ENCODE measurements at places on chromosomes 5 and 9.

DNA sequence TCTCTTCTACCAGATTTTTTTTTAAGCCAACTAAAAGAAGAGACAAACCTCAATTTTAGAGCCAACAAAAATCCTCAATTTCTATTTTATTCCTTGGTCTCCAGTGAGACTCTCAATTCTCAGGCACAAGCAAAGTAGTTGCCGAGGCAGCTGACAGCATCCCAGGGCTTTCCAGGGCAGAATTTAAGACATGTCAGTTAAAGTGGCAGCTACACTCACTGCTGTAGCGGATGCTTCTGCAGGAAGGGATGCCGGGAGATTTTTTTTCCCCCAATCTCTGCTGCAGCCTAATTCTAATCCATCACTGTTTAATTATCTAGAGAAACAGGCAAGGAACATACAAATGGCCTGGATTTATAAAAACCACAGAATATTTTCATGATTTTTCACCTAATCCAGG lies 57.0 kb downstream of the TTC39B start:
- no peak for DNase-seq

GRCh38 chr5:6455571-6456200 lies 7.0 kb downstream of the UBE2QL1 start:
- no peak for DNase-seq

DNA sequence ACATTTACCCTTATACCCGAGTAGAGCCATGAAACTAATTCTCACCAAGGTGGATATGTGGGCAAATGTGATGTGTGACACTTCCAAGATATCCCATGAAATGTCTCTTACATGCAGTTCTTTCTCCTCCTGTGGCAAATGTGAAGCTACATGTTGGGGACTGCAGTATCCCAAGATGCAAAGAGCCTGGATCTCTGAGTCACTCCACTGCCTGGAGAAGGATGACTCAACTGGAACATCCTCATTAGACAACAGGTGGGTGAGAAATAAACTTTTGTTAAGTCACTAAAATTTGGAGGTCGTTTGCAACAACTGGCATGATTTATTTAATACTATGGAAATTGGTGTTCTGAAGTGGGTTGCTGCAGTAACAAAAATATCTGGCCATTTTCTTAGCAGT lies 36.5 kb upstream of the TENT4A start:
- DNase-seq = no peak

DNA sequence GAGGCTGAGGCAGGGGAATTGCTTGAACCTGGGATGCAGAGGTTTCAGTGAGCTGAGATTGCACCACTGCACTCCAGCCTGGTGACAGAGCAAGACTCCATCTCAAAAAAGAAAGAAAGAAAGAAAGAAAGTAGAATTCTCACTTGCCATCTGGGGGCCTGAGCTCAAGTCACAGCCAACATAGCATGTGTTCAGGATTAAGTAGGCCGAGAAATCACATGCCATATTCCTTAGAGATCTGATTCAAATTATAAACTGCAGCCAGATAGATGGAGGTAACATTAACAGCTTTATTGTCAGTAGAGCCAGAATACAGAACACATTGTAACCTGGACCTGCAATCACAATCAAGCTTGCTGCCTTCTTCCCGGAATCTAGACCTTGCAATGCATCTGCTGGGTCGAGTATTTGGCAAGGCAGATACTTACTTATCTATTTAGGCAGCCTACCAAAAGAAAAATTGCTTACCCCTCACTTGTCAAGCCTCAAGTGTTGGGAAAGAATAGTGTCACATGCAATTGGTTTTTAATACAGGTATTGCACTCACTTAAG lies 173.7 kb downstream of the CPLANE1 start:
- DNase-seq = no peak

GRCh38 chr5:84885485-84886258 lies 501.0 kb upstream of the EDIL3 start:
- DNase-seq = no peak

DNA sequence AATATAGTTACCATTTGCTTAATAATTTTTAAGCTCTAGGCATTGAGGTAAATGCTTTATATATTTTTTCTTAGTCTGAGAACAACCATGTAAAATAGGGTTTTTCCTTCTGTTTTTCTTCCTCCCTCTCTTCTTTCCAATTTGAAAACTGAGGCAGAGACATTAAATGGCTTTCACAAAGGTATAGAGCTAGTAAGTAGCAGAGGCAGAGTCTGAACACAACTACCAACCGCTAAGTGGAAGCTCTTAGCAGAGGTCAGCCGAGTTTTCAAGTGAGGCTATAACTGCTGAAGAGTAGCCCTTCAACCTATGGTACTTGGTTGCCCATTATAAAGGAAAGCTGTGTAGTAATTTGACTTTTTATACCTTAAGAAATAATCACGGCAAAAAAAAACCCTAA lies 187.1 kb downstream of the MEF2C start:
- DNase-seq = no peak

GRCh38 chr5:80041527-80041926 lies 6.4 kb downstream of the THBS4 start:
- DNase-seq = no peak

DNA sequence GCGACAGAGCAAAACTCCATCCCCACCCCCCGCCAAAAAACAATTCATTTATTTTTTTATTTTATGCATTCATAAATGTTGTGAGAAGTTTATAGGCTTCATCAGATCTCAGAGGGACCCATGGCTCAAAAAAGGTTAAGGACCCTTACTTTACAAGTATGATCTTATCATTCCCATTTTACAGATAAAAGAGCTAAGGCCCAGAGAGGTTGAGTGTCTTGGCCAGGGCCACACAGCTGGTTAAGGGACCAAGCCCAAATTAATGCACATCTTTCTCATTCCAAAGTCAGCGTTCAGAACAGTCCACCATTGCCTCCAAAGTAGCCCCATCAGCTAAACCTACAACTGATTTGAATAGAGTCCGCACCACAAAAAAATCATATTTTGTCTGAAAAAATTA lies 67.8 kb downstream of the PPARGC1B start:
- no peak for DNase-seq

DNA sequence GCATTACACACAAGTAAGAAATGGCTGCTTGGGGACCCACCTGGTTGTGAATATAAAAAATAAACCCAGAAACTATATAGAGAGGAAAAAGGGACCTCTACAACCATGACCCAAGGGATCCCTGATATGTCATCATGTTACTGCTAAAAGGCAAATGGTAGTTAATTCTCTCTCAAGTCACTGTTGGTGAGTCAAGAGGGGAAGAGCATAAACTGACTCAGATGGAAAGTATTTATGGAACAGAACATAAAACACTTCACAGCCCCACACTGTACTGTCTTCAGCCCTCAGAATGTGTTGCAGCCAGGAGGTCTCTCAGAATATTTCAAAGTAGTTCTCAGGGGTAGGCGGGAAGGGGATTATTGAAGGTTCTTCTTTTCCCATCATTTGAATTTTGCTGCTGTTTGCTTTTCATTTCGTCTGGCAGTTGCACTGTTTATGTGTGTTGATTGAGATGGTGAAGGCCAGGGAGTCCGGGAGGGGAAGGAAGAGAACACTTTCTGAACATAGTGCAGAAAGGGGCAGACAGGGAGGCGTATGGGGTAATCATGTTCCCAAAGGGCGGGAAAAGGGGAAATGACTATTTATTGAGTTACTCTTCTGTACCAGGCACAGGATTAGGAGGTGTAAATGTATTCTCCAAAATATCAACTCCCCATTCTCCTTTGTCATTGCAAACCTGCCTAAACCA lies 85.5 kb downstream of the TEK start:
- DNase-seq = no peak

DNA sequence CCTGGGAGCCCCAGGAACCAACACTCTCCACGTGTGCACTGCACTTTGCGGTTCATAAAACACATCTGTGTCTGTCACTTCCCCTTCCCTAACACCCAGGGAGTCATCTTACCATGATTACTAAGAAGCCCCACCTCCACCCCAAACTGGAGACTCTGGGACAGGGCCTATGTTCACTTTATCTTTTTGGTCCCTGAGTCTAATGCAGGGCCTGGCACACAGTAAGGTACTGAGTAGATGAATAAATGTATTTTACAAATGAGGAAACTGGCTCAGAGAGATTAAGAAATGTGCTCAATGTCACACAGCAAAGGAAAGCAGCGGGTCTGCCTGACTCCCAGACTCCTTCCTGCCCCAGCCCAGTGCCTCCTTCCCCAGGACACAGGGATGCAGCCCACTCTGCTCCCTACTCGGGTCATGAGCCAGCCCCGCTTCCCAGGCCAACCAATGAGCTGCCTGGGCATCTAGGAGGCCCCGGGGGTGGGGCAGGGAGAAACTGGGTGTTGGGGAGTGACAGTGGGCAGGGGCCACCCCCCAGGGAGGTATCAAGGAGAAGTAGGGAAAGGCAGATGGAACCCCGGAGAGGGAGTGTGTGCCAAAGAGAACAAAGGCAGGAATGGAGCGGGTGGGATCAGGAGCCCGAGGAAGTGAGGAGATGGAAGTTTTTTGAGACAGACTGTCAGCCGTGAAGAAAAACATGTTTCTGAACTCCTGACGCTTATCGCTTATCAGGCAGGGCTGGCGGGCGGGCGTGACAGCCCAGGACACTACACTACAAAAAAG lies 30.5 kb downstream of the SHB start:
- DNase-seq = no peak

DNA sequence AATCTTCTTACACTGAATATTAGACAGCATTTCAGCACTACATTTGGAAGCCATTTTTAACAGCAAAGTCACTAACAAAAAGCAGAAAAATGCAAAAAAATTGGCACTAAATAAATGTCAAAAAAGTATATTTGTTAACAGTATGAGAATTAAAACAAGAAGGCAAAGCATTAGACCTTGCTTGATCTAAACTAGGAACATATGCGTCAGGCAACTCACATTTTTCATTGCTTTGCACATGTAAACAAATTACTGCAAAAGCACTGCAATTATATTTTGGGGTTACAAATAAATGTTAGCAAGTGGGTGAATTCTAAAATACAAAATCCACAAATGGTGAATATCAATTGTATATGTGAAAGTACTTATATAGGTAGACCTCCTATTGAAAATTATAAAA lies 49.0 kb upstream of the RAPGEF6 start:
- no peak for DNase-seq

DNA sequence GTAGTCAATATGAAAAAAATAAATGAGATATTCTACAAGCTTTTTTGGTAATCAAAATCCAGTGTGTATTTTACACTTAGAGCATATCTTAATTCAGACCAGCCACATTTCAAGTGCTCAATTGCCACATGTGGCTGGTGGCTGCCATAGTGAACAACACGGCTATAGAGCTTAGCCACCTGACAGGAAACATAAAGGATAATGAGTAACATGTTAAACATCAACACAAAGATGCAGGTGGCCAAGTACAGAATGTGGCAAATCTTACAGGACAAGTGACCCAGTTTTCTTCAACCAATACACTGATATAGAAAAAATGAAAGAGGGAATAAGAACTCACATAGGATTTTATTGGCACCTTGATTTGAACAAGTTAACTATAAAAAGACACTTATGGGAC lies 61.4 kb downstream of the KIF24 start:
- DNase-seq = no peak

GRCh38 chr5:94422812-94423211 lies 195.6 kb downstream of the KIAA0825 start:
- DNase-seq = no peak

DNA sequence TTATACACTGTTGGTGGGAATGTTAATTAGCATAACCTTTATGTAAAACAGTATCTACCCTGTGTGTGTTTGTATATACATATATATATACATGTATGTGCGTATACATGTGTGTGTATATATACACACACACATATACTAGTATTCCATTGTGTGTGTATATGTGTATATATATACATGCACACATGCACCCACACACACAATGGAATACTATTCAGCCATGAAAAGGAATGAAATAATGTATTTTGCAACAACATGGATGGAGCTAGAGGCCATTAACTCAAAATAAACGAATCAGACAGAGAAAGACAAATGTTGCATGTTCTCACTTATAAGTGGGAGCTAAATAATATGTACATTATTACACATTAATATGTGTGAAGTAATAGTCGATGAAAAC lies 17.6 kb upstream of the SAP30L start:
- DNase-seq = no peak

GRCh38 chr9:134917431-134918373 lies at the start of gene FCN1:
Gene FCN1 (minus strand): TSS chr9:134917912. CDS start chr9:134917871, 41 bp downstream.
- DNase-seq = no peak

- no peak for DNase-seq
These were observed 12.1 kb downstream of the BSPRY start for GRCh38 chr9:113361304-113362018.

DNA sequence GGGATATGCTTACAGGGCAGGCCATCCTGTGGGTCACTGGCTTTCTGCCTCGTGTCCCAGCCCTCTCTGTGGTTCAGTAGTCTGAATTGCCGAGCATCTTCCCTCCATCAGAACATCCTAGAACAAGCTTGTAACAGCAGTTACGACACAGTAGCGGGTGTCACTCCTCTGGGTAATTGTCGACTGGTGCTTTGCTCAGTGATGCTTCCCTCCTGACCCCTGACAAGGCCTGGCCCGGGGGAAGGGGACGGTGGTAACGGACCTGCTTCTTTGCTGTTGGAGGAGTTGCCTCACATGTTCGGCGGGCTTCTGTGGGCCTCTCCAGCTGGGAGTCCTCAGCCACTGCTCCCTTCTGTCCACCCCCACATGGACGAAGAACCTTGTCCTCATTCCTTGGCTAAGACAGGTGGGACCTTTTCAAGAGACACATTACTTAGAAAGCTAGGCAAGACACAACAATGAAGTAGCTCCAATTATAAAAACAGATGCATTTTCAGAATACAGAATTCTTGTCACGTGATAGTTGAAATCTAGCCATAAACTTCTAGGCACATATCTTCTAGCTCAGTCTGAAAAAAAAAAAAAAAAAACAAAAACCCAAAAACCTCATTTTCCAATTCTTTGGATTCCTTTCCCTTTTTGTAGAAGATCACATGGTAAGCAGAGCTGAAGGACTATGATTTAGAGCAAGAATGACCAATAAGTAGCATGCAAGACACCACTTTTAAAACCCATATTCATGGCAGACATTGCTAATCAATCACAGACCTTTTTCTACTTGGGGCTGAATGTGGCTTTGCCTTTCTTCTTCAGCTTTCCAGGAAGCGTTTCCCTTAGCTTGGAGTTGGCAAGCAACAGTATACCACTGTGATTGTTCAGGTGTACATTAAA lies 25.0 kb downstream of the HMCN2 start:
- no peak for DNase-seq

DNA sequence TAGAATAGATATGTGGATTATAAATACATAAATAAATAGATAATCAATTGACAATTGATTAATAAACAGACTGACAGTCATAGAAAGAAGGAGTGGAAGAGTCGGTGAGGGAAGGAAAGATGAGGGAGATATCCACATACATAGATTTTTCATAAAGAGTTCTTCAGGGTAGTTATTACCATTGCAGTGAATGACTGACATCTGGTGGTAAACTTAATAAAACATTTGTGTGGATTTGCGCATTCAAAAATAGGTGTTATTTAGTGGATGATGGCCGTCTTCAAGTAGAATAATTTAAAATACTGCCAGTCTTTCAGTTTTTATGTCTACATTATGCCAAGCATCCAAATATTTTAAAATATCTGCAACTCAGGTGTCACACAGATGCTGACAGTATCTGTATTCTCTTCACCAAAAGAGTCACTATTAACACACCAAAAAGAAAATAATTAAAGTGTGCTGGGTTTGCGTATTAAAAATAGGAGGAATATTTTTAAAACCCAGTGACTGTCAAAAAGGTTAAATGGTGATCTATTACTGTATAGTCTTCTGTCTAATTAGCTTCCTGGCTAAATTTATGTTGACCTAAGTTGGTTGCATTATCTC lies 78.8 kb downstream of the GIN1 start:
- DNase-seq = no peak

GRCh38 chr5:180580681-180581080 lies 10.6 kb downstream of the SCGB3A1 start:
- no peak for DNase-seq

GRCh38 chr5:6868575-6869215 lies 155.5 kb downstream of the TENT4A start:
- no peak for DNase-seq

Data from stimulated activated CD4-positive, alpha-beta T cell treated with anti-CD3 and anti-CD28 coated beads, Interleukin-1b, Interleukin-23, amount 100 ng/mL, for 24 hours (primary cell).